ENCODE measurements at places on chromosomes 5 and 9.

DNA sequence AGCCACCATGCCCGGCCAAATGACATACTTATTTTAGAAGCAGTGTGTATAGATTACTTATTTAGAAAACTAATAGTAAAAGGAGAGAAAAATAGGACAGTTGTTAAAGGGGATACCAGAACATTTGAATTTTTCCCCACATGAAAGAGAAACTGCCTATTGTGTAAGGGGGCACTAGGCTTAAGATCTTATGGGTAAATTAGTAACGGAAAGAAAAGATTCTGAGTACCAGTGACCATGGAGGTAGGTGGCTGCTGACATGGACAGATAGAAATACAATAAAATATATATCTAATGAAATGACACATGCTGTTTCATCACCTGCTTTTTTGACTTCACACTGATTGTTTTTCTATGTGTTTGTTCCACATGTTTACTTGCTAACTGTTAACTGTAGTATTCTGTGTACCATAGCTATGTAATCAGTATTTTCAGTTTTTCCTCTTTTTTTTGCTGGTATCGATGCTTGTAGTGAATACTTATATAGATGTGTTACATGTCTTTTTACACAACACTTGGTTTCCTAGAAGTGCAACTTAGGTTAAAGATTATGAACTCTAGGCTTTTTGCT is 3.0 kb upstream of the DNAJC21 start:
- no peak for DNase-seq

GRCh38 chr5:165321912-165322311 is 1816.5 kb downstream of the MAT2B start:
- DNase-seq, result peak; percentile 55

GRCh38 chr9:105515811-105516413 is 42.0 kb upstream of the FKTN start:
- DNase-seq, result no peak

DNA sequence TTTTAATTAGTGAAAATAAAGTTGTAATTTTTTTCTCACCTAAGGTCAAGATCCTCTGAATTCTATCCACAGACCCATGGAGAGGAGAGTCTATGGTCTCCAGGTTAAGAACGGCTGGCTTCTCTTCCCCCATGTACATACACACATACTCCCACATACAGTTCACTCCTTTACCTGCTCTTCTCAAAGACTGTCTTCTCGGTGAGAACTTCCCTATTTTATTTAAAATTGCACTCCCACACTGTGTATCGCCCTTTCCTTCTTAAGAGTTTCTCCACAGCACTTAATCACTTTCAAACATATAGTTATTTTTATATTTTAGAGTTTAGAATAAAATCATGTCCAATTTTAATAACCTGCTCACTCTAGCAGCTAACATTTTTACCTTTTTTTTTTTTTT is 3.6 kb upstream of the JADE2 start:
- DNase-seq, result no peak

DNA sequence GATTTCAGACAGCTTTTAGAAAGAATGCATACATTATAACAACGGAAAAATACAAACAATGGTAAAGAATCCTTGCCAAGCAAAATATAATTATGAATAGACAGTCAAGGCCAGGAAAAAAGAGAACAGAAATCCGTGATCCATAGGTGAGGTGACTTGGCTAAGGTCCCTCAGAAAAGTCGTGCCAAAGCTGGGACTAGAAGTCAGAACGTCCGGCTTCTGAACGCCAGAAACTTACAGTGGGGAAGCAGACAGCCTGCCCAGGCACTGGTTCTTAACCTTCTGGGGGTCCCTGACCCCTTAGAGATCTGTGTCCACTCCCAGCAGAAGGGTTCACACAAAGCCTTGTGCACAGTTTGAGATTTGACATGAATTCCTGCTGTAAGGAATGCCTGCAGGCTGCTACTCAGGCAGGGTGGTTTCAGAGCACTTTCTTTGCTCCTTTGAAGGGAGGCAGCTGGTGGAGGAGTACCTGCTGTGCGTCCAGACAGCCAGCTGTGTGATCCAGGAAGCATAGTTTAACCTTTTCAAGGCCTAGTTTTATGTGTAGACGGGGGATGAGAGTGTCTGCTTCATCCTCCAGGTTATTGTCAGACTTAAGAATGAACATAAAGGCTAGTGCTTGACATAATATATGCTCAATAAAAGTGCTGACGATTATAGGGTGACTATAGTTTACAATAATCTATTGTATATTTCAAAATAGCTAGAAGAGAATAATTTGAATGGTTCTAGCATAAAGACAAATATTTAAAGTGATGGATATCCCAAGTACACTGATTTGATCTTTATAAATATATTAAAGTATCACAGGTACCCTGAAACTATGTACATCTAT is 852 bp downstream of the ARHGEF37 start:
- no peak for DNase-seq

DNA sequence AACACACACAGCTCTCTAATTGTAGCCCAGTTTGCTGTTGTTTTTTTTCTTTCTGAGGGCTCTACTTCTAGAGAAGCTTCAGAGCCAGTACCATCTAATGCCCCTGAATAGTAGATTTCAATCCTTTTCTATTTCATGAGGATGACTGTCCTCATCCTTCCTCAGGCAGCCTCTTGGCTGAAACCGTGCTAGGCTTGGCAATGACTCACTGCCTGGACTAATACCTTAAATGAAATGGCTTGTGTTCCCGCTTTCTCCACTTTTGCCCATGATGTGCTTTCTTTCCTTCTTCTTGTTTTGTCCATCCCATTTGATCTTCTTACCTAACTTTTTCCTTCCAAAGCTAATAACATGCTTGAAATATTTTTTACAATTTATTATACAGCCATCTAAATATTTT is 80.1 kb downstream of the ITGA1 start:
- DNase-seq, result no peak
